Fibroblast of skin of left biceps (primary cell): ENCODE measurements at places on chromosomes 3 and 15.

- no peak for DNase-seq
These were observed 7.9 kb upstream of the TSEN2 start for GRCh38 chr3:12476238-12476897.

- DNase-seq = no peak
These were observed 728 bp downstream of the CRTC3 start for GRCh38 chr15:90530250-90531051.

- peak; percentile 58 for DNase-seq
These were observed 551.2 kb upstream of the CCDC54 start for GRCh38 chr3:106825962-106826605.

DNA sequence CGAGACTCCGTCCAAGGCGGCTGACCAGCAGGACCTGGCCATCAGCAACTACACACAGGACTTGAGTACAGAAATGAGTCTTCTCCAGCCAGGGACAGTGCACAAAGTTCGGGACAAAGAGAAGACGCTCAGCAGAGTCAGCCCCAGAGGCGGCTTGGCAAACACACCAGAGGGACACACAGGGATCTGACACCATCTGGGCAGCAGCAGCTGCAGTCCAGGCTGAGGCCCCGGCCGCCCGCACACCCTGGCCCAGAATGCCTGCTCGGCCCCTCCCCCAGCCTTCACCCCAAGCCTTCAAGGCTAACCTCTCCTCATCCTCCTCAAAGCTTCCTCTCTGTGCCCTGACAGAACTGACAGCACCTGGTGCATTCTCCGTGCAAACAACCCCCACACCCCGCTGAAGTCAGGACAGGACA is 61.1 kb downstream of the XXYLT1 start:
- no peak for DNase-seq

GRCh38 chr3:51280176-51280575 is 104.9 kb upstream of the MANF start:
- DNase-seq = no peak

GRCh38 chr15:98823012-98823458 is 174.7 kb downstream of the IGF1R start:
- no peak for DNase-seq

DNA sequence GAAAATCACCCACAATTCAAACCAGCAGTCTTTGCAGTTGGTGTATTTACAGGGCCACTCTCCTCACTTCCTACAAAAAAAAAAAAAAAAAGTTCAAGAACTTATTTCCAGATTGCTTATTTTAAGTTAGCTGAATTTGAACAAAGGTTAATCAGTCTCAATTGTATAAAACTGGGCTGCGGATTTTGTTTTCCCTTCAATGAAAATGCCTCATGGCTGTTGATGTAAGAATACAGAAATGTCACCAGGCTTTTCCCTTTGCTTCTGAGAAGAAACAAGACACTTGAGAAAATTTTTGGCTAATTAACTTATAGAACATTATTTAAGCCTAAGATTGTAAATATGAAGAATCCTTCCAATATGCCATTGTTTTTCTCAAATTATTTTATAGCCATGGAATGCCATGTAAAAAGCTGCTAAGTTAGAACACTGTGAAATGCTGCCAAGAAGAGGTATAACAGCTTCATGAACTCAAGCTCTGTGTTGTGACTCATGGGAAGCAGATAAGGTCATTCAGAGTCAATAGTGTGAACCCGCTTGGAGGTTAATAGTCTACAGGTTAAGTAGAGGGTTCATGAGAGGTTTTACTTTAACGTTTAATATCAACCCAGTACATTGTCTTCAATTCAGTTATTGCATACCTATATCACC is 84.3 kb upstream of the ABI3BP start:
- DNase-seq = no peak

GRCh38 chr3:67529337-67529736 is 125.1 kb downstream of the SUCLG2 start:
- DNase-seq = no peak

DNA sequence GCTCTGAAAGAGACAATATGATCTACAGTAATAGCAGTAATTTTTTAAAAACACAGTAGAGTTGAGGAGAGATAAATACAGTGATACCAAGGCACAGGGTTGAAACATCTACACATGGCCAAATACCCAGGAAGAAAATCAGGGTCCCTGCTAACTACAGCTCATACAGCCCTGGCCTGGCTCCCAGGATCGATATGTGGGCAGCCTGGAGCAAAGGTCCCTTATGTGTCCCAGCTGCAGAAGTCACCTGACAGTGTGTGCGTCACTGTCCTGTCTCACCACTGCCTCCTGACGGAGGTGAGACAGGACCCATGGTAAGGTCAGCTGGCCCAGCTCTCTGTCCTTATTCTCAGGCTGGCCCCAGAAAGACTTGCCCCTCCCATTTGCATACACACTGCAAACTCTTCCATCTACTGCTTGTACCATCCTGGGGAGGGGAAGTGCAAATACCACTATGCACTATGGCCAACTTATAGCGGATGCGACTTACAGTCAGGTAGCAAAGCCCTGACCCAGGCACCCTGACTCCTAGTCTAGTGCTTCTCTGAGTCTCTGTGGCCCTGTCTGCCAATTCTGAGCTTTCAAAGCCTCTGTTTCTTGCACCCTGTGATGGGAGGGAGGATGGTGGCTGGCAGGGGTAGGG is 22.0 kb upstream of the BCL2L10 start:
- DNase-seq = no peak

GRCh38 chr3:34264337-34265041 is 466.1 kb downstream of the PDCD6IP start:
- DNase-seq = no peak

DNA sequence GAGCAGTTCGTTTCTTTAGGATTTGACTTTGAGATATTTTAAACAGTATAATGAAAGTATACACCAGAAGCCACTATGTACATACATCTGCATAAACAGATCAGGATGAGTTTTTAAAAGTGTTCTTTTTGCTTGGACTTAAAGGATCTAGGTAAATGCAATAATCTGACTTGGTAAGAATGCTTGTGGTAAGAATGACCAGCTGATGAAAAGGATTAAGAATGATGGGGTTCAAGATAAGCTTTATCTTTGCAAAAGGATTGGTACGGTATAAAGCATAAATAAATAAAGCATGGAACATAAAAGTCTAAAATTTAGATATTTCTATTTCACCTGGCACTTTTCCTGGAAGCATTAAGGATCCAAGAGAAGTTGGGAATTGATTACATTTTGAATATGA is 9.8 kb upstream of the MME start:
- DNase-seq = no peak

DNA sequence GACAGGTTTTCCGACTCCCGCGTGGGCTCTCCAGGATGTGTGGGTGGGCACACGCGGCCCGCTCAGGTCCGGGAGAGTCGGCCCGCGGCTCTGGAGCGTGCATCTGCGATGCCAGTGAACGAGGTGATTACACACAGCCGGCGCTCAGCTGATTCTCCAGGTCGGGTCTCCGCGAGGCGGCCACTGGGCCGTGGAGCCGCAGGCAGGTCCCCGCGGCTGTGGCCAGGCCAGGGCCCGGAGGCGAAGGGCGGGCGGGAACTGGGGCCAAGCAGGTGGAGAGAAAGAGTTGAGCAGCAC is 13.2 kb downstream of the PAK6 start:
- DNase-seq = no peak

GRCh38 chr3:9863058-9863772 is 16.8 kb downstream of the CIDEC start:
- DNase-seq = no peak

GRCh38 chr3:94187697-94188096 is 124.8 kb downstream of the NSUN3 start:
- DNase-seq = no peak

DNA sequence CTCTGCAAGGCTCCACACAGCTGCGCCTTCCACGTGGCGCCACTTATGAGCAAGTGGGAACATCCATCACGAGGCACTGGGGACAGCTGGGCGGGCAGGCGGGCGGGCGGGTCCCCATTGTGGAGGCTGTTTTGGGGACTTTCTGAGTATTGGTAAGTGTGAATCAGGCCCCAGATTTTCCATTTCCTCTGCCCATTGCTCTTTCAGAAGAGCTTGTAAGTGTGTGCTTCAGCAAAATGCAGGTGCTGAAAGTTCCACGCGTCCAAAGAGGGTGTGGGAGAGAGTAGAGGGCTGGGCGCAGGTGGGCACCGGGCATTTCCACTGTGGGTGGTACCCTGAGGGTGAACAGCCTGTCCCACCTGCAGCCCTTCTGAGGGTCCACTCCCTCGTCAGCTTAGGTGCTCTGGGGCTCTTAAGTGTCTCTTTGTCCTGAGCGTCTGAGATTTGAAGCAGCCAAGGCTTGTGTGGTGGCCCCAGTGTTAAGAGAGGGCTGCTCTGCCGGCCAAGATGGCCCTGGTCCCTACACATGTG is 177.1 kb downstream of the RPLP1 start:
- no peak for DNase-seq

- DNase-seq = peak; percentile 13
These were observed 9.2 kb downstream of the THBS1 start for GRCh38 chr15:39589815-39590644.
